ENCODE measurements at places on chromosomes 5 and 9.
A peak's percentile ranks its signal among the peaks of the same experiment; 100 is the strongest.

- no peak for DNase-seq
Measured at GRCh38 chr5:9437741-9438240, 108.1 kb downstream of the SEMA5A start.

- peak; percentile 76 for DNase-seq
Measured at GRCh38 chr5:136811551-136811950, 446.2 kb upstream of the TRPC7 start.

DNA sequence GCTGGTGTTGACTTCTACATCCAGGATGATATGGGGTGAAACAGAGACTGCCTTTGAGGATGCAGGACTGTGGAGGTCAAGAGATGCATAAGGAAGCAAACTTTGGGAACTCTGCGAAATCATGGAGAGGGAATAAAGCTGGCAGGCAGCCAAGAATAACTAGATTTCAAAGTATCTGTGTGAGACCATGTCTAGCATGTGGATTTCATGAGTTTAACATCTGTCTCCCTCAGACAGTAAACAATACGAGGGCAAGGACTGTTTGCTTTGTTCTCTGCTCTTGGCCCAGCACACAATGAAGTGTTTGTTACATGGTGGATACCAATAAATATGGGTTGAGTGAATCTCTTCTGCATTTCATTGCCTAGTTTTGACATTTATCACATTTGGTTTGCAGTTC is 71.3 kb downstream of the RASEF start:
- DNase-seq = no peak

DNA sequence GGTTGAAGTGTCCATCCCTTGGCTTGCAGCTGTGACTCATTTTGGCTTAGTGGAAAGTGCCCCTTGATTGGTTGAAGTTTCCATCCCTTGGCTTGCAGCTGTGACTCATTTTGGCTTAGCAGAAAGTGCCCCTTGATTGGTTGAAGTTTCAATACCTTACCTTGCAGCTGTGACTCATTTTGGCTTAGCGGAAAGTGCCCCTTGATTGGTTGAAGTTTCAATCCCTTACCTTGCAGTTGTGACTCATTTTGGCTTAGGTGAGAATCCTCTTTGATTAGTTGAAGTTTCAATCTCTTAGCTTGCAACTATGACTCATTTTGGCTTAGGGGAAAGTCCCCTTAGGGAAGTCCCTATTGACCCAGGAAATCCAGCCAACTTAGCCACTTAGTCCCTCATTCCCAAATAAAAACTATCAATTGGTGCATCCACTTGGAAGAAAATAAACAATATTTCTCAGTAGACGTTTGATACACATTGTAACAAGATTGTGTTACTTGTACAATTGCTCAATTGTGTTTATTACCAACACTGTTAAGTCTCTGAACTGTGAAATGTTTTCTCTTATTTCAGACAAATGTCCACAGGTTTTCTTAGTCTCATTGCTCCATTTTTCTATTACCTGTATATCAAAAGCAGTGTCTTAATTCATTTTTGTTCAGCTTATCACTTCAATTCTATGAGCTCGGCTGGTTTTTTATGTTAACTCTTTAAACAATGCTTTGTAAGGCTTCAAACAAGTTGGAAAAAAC is 2308.8 kb upstream of the ACO1 start:
- no peak for DNase-seq

DNA sequence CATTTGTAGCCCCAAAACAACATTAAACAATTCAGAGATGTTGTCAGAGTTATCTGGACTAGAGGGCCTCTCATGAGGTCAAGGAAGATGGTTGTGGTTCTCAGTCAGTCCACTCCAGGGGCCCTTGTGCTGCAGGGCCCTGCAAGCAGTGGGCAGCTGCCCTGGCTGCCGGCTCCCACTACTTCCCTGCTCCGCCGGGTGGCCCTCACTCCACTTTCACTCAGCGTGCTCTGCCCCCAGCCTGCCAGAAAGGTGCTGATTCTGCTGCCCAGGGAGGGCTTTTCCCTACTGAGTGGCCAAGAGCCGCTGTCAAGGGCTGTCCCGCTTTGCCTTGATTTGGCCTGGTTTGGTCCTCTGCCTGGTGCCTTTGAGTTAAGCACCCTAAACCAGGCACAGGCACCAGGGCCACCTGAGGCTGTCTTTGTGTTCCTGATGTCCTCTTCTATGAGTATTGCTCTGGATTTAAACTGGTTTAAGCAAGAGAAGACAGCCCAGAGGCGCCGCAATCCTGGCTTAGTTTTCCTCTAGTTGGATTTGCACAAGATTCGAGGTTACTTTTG is 117.2 kb downstream of the GADD45G start:
- no peak for DNase-seq

- DNase-seq = no peak
Measured at GRCh38 chr5:1899201-1899600, 16.5 kb upstream of the IRX4 start.

GRCh38 chr9:130262771-130263170 is 2.8 kb upstream of the HMCN2 start:
- DNase-seq = no peak

- no peak for DNase-seq
Measured at GRCh38 chr5:169071-169727, 22.1 kb upstream of the LRRC14B start.

DNA sequence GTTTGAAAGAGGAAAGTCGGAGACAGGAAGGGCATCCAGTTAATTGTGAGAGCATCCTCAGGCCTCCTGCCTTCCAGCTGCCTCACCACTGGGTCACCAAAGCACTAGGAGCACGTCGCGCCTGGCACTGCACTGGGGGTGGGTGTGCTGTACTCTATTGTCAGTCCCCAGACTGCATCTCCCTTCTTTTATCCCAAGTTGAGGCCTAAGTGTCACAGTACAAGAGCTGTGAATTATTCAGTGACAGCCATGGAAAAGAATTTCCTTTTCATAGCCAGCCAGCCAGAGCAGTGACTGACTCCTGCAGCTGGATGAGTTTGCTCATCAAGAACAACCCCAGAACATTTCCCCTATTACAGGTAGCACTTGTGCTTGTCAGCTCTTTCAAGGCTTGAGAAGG is 16.3 kb downstream of the CLTA start:
- DNase-seq = no peak

- no peak for DNase-seq
Measured at GRCh38 chr5:131747180-131748105, 49.4 kb downstream of the FNIP1 start.

DNA sequence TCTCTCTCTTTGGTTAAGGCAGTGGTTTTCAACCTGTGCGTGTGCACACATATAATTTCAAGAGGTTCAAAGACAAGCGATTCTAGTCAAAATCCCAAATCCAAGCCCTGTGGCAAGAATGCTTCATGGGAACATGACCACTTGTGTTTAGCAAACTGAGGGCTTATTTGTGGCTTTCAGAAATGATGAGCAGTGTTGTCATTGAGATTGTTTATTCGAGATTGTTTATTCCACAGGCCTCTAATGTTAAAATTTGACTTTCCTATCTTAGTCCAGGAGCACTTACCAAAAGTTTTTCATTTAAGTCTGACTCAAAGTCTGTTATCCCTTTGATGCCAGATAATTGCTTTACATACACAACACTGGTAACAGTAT is 111.1 kb upstream of the ELL2 start:
- no peak for DNase-seq

GRCh38 chr5:167096816-167097215 is 1194.6 kb upstream of the WWC1 start:
- DNase-seq = no peak

Data from astrocyte of the cerebellum (primary cell).